Subcutaneous preadipocyte (primary cell): ENCODE measurements at places on chromosomes 1 and 21. TPM values are rescaled to one million over a fixed set of nuclear protein-coding genes. Genes with fewer than 3 reads are reported as not detected.

Gene BSND
- total RNA-seq = not detected in 2 replicates

Gene CACNA1S
- not detected in 2 replicates for total RNA-seq

Gene DIRAS3
- 0.78 and 1.8 TPM in 2 replicates for total RNA-seq

Gene ELF3
- 0.20 TPM in 1 of 2 replicates, not detected in the other for total RNA-seq

Gene CRP
- not detected in 2 replicates for total RNA-seq

Gene LCE2D
- not detected in 2 replicates for total RNA-seq

Gene LCE1F
- total RNA-seq = not detected in 2 replicates

Gene RBM11
- total RNA-seq = not detected in 2 replicates

Gene PKN2
- 27.6 and 42.4 TPM in 2 replicates for total RNA-seq

Gene CGN
- total RNA-seq = under 0.01 TPM in 1 of 2 replicates, not detected in the other

Gene RNU1-3
- under 0.01 TPM in 2 replicates for total RNA-seq

Gene SLC2A5
- 3.1 and 14.7 TPM in 2 replicates for total RNA-seq

Gene AXDND1
- 0.37 and 0.78 TPM in 2 replicates for total RNA-seq

Gene CLCNKB
- total RNA-seq = not detected in 2 replicates

Gene MANEAL
- 0.73 and 0.78 TPM in 2 replicates for total RNA-seq

Gene C1orf115
- total RNA-seq = 0.20 and 0.37 TPM in 2 replicates

Gene WNT9A
- total RNA-seq = 0.78 and 1.5 TPM in 2 replicates

Gene CRNN
- total RNA-seq = not detected in 2 replicates

Gene TENT5C
- not detected in 2 replicates for total RNA-seq

Gene FCRL3
- total RNA-seq = not detected in 2 replicates

Gene ATP1A4
- not detected in 2 replicates for total RNA-seq
